Stimulated activated CD8-positive, alpha-beta memory T cell treated with anti-CD3 and anti-CD28 coated beads, Interleukin-2, amount 100 ng/mL, for 48 hours (primary cell): ENCODE measurements at places on chromosomes 12 and 14.

DNA sequence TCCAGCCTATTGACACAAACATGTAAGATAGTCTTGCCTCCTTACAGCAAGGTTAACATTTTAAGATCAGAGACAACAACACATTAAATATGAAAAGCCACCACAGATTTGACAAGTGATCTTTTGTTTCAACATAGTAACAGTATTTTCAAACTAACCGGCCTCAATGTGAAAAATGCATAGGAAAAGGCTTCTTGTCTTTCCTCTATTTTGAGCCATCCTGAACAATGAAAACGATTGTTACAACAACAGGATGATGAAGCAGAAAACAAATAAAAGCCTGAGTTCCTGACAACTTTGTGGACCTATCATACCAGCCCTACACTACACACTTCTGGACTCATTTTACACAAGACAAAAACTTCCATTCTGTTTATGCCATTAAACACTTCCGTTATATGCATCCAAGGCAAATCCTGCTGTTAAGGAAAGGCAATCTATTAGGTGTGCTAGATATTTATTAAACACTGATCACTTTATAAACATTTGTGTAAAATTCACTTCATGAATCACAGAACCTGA is 37.3 kb downstream of the BAZ1A start:
- no peak for DNase-seq

DNA sequence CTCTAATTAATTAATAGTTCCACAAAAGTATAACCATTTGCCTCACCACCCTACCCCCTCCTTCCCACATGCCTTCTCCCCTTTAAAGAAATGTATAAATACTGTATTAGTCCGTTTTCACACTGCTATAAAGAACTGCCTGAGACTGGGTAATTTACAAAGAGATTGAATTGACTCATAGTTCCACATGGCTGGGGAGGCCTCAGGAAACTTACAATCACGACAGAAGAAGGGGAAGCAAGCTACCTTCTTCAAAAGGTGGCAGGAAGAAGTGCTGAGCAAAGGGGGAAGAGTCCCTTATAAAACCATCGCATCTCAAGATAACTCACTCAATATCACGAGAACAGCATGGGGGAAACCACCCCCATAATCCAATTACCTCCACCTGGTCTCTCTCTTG is 8.2 kb upstream of the RESF1 start:
- DNase-seq, result no peak

DNA sequence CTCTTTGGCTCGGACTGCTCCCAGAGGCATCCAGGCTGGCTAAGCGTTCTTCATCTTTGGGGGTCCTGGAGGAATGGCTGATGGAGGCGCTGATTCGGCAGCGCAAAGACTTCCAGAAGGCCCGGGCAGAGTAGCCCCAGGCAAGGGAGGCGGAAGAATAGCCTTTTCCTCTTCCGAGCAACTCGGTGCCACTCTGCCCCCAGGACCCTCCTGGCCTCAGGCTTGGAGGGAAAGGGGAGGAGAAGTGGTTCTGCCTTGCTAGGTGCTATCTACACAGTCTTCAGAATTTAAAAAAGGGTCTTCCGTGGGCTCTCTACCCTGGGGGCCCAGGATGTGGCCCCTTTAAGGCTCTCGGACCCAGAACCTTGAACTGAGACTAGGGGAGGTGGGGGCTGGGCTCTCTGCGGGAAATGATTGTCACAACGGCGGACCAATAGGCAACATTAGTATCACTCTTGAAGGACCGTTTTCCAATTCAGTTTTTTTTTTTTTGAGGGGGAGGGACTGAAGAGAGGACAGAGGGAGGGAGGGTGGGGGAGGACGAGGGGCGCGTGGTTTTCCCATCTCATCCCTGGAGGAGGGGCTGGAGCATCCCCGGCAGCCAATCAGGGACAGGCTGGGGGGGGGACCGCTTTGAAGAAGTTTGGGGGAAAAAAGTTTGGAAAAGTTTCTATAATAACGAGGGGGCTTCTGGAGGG is at the start of gene NFATC4:
Gene NFATC4 (plus strand): TSS at position 671 of the 698 bp plus-strand sequence. CDS start 157 bp downstream, outside the sequence.
- DNase-seq, result no peak

DNA sequence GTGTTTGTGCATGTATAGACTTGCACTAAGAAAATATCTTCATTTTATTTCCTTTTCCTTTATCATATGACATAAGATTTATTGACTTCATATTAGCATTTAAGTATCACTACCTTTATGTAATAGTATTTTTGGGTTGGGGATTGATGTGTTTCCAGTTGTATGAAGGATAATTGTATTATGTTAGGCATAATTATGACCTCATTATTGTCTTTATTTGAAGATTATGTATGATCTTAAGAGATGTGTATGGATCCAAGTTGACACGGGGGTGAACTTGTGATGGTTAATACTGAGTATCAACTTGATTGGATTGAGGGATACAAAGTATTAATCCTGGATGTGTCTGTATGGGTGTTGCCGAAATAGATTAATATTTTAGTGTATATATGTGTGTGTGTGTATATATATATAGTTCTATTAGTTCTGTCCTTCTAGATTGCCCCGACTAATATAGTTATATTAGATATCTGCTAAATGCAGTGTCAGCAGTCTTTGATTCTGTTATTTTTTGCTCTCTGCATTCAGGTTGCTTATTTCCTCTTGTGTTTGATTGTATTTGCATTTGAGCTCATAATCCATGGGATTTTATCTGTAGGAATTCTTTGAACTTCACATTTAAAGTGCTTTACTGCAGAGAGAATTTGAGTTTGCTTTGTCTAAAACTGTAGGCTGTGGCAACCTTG is 211.0 kb downstream of the TMEM117 start:
- DNase-seq, result no peak

- DNase-seq, result no peak
Measured at GRCh38 chr12:19085090-19085489, 44.4 kb upstream of the PLEKHA5 start.
